ENCODE measurements at places on chromosomes 12 and 14.

GRCh38 chr12:101671157-101671791, 26.2 kb upstream of the CHPT1 start:
- no peak for DNase-seq

DNA sequence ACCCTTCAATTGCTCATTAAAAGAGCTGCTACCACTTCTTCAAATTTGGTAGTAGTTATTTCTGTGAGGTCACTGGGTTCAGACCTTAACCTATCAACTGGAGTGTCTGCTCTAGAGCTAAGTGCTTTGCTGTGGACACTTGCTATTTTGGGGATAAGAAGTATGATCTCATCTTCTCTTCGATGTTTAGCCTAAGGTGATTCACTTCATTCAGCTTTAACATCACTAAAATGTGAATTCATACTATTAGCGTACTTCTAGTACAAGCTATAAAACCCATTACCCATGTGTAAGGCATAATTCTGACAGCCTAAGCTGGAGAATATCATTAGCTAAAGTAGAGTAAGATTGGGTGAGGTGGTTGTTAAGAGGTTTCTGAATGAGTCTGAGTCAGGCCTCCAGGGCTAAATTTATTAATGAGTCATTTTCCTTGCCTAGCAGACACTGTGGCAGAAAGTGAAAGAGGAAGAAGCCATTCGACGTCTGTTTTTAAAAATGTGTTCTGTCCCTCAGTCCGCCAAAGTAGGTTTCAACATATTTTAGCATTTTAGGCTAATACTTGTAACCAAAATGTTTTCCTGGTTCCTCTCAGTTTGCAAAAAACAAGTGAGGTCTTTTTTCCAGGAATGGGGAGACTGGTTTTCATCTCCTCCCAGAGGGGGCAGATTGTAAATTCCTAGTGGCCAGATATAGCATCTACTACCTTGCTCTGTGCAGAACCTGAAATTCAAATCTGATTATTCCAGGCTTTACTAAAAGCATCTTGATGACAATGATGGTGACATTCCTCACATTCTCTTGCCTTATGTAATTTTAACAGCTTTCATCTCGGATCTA, 103.6 kb downstream of the SSPN start:
- no peak for DNase-seq

- no peak for DNase-seq
Measured at GRCh38 chr14:63200035-63200740, 4.1 kb upstream of the RHOJ start.

GRCh38 chr14:106665814-106666213, 1139.4 kb downstream of the TMEM121 start:
- DNase-seq: no peak

DNA sequence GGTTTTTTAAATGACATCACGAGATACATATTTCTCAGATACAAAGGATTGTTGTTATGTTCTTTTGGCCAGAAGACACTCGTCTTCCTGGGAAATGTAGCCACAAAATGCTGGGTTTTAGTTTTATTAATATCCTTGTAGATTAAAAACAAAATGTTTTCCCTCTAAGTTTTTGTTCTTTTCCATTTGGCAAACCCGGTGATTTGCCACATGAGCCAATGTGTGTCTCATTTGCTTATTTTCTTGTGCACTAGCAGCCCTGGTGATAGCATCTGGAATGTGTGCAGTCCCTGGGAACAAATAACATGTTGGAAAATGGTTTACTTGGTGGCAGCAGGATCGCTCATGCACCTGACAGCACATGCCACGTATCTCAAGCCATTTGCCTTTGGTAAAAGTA, 61.0 kb downstream of the HMGA2 start:
- no peak for DNase-seq

DNA sequence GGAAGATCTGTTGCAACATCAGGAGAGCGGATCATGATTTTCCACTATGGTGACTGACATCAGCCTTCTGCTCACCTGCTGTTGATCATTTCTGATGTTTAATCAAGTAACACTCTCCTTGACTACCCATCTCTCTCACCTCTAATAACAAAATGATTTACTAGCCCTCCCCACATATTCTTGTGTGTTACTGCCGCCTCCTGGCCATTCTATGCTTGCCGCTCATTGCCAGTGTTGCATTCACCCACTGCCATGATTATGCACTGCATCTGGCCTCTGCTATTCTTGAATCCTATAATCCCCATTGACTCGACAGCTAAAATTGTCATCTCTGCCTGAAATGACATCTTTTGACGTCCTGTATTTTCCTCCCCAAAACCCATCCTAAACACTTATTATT, 113.8 kb downstream of the RERGL start:
- DNase-seq: no peak

GRCh38 chr14:89773151-89773550, 181.4 kb downstream of the EFCAB11 start:
- DNase-seq: no peak

GRCh38 chr12:52220477-52220876, 12.6 kb upstream of the KRT7 start:
- DNase-seq: no peak

- no peak for DNase-seq
Measured at GRCh38 chr12:5433081-5433844, 1.4 kb downstream of the NTF3 start.

GRCh38 chr14:58238252-58239243, 6.1 kb upstream of the PSMA3 start:
- DNase-seq: no peak

- no peak for DNase-seq
Measured at GRCh38 chr14:52052288-52052943, 16.4 kb downstream of the NID2 start.

DNA sequence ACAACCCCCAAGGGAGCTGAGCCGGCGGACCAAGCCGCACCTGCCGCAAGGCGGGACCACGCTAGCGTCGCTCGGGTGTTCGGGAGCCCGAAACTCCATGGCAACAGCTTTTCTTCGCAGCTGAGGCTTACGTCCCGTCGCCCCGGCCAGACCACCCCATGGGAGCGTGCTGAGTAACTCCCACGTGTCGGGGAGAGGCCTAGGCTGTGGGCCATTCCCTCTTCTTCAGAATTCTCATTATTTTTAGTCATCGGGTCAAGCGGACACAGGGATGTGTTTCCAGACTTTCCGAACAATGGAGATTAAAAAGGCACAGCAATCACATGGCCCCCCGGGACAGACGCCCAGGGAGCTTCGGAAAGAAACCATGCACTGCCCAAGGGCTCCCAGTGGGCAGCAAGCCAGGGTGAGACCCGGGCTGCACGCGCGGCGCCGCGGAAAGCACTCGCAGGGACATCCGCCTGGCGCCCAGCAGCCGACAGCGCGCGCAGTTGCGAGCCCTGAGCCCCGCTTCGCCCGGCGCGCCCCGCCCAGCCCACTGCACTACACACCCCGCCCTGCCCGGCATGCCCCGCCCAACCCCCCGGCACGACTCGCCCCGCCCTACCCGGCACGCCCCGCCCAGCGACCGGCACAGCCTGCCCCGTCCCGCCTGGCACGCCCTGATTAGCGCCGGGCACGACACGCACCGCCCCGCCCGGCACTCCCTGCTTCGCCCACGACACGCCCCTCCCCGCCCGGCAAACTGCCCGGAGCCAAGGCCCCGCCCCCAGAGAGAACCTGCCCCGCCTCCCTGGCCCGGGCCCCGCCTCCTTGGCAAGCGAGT, 422 bp upstream of the AK7 start:
- peak; percentile 89 for DNase-seq

GRCh38 chr12:45909041-45909713, 81.2 kb downstream of the SCAF11 start:
- no peak for DNase-seq

- no peak for DNase-seq
Measured at GRCh38 chr12:100401660-100402059, 44.8 kb downstream of the SLC17A8 start.

DNA sequence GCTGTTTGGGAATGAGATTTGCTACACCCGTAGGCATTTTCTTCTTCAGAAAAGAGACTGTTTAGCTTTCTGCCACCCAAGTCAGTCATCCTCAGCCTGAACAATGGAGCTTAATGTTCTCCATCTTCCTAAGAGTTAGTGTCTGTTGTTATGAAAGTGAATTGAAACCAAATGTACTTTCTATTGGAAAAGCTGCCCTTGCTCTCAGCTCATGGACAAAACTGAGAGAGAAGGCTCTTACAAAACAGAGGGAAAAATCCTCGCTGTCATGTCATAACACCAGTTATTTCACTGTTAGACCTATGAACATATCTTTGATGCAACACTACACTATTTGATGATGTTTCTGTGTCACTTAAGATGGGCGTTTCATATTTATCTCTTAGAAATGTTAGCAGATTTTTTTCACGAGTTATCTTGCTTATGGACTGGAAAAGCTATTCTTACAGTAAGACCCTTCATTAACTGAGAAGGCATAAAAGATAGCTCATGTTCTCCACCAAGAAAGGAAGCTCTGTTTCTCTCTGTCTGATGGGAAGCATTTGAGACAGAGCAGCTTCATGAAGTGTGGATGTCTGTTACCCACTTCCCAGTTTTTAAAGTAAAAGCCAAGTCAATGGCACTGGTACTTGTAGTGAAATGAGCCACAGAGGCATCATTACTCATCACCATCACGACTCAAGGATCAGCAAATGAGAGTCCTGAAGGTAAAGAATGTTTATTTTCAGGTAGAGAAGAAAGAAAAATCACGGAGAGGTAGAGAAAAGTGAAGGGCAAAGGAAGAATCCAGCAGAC, 483.9 kb downstream of the ZFP36L1 start:
- DNase-seq: no peak

DNA sequence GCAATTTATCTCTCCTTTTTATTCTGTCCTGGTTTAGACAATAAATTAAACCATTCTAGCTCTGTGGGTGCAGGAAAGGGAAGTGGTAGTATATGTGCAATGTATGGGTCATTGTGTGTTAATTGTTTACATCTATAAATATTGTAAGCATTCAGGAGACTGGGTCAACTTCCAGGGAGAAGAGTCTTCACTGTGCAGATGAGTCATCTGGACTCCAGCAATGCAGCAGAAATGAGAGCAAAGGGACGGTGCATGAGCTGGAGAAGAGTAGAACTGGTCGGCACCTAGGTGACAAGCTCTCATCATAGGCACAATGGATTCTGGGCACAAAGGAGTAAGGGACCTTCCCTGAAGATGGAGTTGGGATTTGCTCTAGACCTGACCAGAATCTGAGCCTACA, 211.1 kb upstream of the DAAM1 start:
- DNase-seq: no peak

GRCh38 chr14:98555440-98555839, 716.6 kb downstream of the BCL11B start:
- DNase-seq: no peak

DNA sequence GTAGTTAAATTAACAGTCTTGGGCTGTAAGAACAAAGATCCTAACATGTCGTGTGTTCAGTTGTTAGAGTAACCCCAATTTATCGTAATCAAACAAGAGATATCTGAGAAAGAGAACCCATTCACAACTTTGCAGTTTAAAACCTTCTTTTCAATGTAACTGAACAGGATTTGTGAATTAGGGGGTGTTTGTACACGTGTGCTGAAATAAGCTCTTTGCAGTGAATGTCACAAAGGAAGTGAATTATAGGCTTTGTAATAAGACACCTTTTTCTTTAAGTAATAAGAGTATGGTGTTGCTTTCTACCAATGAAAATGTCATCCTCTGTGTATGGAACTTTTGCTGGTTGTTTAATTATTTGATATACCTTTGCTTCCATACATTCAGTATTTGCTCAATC, 114.0 kb downstream of the ALX1 start:
- no peak for DNase-seq

DNA sequence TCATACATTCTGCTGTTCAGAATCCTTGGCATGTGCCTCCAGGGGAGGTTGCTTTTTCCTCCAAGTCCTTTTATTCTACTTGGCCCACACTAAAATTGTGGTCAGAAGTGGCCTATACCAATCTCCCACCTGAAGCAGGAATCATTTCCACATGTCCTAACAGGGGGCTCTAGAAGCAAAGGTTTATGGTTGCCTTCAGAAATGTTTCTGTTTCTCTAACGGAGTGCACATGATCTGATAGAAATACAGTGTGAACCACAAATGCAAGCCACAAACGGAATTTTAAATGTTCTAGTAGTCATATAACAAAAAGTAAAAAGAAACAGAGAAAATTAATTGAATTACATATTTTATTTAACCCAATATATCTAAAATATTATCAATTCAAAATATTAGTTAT, 4.0 kb downstream of the PTGER2 start:
- DNase-seq: no peak

- DNase-seq: no peak
Measured at GRCh38 chr14:47746986-47747385, 71.6 kb upstream of the MDGA2 start.

- DNase-seq: no peak
Measured at GRCh38 chr12:6183689-6184428, 16.3 kb upstream of the CD9 start.

DNA sequence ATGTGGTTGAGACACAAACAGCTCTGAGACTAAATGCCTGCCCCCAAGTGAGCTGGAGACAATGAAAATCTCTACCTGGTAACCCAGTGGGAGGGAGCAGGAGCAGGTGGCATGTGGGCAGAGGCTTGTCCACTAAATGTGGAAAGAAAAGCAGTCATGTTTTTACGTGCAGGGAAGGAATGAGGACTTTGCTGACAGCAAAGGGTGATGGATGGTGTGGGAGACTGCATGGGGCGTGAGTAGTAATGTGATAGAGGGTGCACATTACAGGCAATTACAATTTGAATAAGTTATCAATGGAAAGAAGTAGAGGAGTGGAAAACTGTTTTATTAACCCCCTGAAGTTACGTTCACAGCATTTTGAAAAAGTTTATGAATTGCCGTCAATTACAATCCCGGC, 176.6 kb downstream of the NRXN3 start:
- DNase-seq: no peak

GRCh38 chr12:78181544-78182162, 351.0 kb downstream of the NAV3 start:
- DNase-seq: peak; percentile 52

GRCh38 chr12:23758608-23759007, 190.9 kb downstream of the SOX5 start:
- DNase-seq: no peak

GRCh38 chr12:12393171-12393570, 36.3 kb downstream of the BORCS5 start:
- no peak for DNase-seq

GRCh38 chr12:102511575-102511974, 31.2 kb upstream of the IGF1 start:
- DNase-seq: no peak

DNA sequence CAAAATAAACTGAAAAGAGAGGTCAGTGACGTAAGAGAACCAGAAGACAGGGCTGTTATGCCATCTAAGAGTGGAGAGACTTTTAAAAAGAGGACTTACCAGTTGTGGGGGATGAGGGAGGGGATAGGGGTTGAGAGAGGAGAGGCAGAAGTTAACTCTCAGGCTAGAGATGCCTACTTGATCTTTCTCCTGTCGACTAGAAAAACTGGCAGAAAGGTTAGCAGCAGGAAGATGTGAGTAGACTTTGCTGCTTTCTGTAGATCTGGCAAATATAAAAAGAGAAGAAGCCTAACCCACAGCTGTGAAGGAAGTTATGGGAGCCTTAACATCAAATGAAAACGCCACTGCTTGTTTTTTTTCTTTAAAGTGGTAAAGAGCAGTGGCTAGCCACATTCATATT, 10.7 kb downstream of the CREBL2 start:
- DNase-seq: no peak

- DNase-seq: no peak
Measured at GRCh38 chr12:45368841-45369489, 153.1 kb downstream of the ANO6 start.

GRCh38 chr12:66403746-66404145, 101.5 kb downstream of the HELB start:
- DNase-seq: peak; percentile 50

Data from NCI-H510A (cell line).